ENCODE measurements at places on chromosomes 16 and 17.
A peak's percentile ranks its signal among the peaks of the same experiment; 100 is the strongest.

GRCh38 chr17:10083864-10084263 is 114.5 kb downstream of the GAS7 start:
- DNase-seq, result no peak

- DNase-seq, result no peak
Measured at GRCh38 chr17:19317359-19318095, 45.0 kb downstream of the B9D1 start.

DNA sequence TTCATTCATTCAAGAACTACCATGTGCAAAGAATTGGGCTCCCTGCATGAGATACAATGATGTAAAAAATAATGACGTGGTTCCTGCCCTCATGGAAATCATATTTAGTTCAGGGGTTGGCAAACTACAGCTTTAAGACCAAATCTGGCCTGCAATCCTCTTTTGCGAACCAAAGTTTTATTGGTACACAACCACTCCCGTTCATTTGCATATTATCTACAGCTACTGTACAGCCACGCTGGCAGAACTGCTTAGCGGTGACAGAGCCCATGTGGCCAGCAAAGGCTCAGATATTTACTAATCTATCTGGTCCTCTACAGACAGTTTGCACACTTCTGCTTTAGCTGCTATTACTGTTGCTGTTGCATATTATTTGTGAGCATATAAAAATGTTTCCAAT is 167.7 kb downstream of the XYLT1 start:
- DNase-seq, result no peak

DNA sequence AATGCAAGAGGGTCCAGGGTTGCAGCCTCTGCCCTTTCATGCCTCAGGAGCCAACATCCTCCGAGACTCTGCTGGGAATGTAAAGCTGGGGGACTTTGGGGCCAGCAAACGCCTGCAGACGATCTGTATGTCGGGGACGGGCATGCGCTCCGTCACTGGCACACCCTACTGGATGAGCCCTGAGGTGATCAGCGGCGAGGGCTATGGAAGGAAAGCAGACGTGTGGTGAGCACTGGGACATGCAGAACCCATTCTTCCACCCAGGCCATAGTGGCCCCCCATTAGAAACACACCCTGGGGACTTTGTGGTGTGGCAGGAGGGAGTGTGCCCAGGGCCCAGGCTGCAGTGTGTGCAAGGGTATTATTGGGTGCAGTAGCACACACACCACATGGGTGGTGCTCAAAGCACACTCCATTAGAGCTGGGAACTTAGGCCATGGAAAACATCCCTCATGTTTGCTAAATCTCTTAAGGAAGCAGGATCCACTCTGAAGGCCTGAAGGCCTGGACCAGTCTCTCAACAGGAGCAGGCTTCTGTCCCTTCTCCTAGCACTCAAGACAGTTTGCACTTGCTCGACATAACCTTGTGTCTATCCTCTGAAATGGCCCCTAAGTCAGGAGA is 7.6 kb downstream of the LIMD2 start:
- DNase-seq, result no peak

DNA sequence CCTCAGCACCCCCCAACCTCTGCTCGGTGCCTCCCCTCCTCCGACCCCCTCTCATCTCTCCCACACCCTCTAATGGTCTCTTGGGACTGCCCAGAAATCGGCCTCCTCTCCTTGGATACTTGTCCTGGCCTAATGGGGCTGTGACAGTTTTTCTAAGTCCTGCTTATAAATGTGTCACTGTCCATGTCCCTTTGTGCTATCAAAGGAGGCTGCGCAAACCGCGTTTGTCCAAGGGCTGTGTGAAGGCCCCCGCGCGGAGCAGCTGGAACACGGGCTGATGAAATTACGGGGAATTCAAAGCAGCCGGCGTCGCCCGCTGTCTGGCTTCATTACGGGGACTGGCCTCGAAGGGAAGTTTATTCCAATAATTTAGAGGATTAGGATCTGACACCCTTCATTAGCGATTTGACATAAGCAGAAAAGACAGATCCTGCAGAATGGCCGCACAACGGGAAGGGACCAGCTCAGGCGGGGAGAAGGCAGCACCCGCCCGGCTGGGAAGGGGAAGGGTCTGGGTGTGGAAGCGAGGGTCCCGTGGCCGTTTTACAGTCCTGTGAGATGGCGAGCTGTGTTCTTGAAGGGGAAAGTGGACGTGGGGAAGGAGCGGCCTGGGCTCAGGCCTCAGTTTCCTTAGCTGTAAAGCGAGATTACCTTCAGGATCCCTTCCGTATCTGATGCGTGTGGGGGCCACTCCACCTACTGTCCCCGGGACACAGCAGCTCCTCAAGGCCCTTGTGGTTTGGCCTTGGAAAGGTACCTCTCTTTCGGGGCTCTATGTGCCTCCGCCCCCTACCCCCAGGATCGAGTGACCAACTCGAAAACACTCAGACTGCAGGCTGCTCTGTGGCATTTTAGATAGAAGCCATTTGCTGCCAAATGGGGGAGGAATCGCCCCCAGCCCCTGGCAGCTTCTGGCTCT is 1.6 kb upstream of the WFIKKN2 start:
- no peak for DNase-seq

- no peak for DNase-seq
Measured at GRCh38 chr17:81035521-81036196, 708 bp downstream of the BAIAP2 start.

DNA sequence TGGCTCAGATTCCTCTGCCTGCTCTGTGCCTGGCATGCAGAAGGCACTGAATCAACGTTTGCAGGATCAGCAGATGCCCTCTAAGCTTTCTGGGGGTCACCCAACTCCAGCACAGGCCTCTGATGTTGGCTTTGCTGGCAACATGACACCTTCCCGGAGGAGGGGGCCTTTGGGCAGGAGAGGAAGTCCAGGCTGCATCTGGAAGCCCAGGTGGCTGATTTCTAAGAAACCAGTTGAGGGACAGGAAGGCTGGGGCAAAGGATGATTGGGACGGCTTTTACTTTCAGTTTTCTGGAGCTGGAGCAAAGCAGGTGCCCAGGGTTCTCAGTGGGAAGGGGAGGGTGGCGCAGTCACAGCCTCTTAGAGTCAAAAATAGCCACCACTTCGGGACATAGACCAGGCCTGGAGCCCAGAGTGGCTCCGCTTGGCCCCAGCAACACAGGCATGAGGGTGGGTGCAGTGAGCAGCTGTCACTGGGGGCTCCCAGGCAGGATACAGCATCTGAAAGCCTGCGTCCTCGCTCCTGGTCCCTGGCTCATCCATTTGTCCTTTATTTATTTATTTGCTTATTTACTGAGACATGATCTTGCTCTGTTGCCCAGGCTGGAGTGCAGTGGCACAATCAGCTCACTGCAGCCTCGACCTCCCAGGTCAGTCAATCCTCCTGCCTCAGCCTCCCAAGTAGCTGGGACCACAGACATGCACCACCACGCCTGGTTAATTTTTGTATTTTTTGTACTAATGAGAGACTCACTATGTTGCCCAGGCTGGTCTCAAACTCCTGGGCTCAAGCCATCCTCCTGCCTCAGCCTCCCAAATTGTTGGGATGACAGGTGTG is 15.1 kb downstream of the SOCS1 start:
- no peak for DNase-seq

DNA sequence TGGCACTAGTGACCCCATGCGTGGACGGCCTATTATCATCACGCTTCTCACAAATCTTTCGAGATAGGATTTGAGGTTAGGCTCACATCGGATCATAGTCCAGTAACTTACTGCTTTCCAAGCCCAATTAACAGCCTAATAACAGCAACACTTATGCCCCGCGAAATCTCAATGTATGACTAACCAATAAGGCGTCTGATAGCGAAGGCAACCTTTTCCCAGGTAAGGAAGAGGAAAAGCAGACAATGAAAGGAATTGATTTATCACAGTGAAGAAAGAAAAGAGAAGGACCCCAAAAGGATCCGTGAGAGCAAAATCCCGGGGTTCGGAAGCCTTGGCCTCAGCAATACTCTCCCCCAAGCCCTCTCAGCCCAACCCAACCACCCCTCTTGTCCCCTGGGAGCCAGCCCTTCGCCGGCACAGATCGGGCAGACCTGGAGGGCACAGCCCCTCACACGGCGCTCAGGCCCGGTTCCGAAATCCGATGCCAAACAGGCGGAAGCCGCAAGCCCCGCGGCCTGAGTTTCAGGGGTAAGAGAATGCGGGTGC is 534 bp downstream of the GPATCH8 start:
- no peak for DNase-seq

GRCh38 chr17:34222722-34223497 is 32.2 kb upstream of the CCL2 start:
- DNase-seq, result no peak

DNA sequence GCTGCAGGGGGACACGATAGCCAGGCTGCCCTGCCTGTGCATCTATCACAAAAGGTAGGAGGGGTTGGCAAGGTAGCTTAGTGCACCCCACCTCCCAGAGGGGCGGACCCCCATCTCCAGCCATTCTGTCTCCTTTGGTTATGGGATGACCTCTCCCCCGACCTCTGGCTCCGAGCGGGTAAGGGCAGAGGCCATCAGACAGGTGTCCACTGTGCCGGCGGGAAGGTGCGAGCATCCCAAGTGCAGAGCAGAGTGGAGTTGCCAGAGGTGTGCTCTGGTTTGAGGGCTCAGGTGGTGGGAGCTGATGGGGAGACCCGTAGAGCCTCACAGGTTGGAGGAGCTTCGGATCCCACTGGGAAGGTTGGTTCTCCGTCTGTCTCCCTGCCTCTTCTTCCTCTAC is 11.7 kb downstream of the LDHD start:
- no peak for DNase-seq

DNA sequence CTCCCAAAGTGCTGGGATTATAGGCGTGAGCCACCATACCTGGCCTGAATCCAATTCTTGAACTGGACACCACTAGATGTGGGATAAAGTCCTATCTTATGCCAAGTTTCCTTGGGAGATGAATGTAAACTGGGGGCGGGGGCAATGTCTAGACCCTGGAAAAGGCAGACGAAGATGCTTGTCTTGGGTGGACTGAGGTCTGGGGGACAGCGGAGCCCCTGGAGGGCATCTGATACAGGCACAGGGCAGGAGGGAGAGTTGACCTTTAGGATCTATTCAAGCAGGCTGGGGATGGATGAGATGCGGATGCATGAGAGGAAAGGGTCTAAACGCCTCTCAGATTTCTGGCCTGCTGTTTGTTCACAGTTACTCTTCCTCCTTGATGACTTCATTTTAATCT is 11.7 kb downstream of the C1QTNF1 start:
- DNase-seq, result no peak

DNA sequence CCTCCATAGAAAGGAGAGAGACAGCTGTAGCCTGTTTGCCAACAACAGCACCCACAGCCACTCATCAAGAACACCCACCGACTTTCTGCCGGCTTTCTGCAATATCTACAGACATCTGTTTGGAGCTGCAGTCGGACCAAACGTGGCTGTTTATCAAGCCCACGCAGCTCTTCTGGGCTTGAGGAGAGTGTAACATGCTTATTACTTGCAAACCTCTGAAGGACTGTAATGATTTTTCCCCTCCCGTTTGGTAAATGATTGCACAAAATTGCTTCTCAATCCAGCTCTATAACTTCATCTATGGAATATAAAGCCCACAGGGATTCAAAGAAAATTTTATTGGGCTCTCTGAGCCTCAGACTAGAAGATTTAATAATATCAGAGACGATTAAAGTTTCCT is 100.5 kb downstream of the VAT1L start:
- no peak for DNase-seq

- no peak for DNase-seq
Measured at GRCh38 chr17:38509772-38510420, 81.6 kb downstream of the ARHGAP23 start.

- peak; percentile 34 for DNase-seq
Measured at GRCh38 chr17:75842963-75843576, 1.1 kb downstream of the UNC13D start.

DNA sequence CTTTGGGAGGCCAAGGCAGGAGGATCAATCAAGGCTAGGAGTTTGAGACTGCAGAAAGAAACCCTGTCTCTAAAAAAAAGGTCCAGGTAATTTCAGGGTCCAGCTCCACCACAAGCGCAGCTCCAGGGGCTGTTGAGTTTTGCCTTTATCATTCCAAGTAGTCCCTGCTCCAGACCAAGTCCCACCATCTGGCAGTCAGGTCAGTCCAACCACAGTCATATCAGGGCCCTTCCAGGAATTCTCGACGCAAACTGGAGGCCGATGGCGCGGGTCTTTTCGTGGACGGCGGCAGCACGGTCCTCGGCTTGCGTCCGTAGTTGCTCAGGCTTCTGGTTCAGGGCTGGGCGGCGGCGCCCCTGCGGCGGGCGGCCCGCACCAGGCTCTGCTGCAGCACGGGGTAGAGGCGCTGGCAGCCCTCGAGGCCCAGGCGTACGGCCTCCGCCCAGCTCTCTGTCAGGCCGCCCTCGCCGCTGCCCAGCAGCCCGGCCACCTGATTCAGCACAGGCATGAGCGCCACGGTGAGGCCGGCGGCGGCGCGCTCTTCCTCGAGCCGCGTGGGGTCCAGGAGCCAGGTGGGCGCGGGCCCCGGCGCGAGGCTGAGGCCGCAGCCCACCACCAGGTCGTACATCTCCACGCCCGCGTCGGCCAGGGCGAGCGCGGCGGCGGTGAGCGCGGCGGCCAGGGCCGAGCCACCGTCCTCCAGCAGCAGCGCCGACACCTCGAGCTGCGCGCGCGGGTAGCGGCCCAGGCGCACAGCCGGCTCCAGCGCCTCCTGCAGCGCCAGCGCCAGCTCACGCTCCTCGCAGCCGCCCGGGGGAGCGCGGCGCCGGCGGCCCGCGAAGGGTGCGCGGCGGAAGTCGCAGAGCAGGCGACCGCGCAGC is 752 bp downstream of the EXOSC6 start:
- DNase-seq, result no peak

DNA sequence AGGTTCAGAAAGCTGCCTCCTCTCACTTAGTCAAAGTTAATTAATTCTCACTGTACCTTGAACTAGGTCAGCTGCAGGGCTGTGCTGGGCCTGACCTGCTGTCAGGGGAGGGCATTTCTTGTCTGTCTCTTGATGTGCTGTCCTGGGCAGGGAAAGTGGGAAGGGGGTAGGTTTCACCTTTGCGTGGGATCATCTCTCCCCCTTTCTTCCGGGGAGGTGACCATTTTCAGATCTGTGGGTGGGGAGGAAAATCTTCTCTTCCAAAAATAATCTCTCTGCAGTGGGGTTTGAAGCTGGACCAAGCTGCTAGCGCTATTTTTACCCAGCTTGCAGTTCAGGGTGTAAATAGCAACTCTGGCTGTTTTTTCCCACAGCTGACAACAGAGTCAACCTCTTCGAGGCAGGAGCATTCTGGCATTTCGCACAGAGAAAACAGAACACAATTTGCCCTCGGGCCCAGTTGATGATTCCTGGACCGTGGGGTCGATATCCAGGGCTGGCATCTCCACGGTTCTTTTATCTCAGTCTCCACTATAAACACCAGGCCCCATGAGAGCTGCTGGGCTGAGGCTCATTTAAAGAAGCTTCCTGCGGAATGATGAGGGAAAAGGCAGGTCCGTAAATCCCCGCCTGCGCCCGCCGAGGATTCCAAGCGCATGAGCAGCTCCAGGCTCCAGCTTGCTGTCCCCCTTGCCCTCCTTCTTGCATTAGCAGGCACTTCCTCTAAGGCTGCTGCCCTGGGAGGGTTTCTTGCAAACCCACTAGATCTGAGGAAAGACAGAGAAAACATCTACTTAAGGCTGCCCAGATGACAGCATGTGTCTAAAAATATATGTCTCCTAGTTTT is 93.9 kb downstream of the YPEL2 start:
- no peak for DNase-seq

DNA sequence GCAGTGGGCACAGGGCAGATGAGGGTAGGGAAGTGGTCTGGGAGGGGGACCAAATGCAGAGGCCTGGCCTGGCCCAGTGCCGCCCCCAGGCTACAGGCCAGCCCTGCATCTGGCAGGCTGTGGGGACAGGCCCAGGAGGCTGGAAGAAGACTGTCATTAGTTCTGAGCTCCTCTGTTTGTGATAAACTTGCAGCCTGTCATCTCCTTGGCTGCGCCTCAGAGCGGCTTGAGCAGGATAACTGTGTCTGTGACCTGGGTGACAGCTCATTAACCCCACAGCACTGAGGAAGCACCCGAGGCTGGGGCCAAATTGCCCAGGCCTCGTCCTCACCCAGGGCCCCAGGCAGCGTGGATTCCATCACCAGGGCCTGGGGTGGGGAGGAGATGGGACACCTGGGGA is 23.9 kb downstream of the ABCC3 start:
- DNase-seq, result no peak

All from CD4-positive, alpha-beta T cell treated with Interleukin-6 at 100 ng/mL for 8 hours (primary cell).